Lower lobe of right lung (tissue), 2 donors: ENCODE measurements at places on chromosomes 5 and 9.
A peak's percentile ranks its signal among the peaks of the same experiment; 100 is the strongest.

- DNase-seq, result no peak
Measured at GRCh38 chr5:115068239-115069086, 101.2 kb downstream of the TRIM36 start.

GRCh38 chr9:7238247-7238637 lies 480.5 kb downstream of the KDM4C start:
- no peak for DNase-seq

- no peak for DNase-seq
Measured at GRCh38 chr5:149827086-149827485, 97.0 kb downstream of the PPARGC1B start.

DNA sequence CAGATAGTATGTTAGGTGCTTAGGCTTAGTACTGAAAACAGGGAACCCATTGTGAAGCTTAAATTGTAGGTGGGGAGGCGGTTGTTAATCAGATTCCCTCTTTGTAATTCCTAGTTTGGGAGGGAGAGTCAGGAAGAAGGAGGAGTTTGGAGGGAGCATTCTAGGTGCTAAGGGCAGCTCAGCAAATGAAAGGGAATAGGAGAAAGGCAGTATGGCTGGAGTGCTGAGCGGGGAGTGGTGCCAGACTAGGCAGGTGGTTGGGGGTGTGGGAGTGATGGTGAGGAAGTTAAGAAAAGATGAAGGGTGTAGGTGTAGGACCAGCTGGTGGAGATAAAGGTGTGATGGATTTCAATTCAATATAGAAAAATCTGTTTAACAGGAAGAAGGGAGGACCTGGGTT lies 11.1 kb upstream of the GARNL3 start:
- no peak for DNase-seq

DNA sequence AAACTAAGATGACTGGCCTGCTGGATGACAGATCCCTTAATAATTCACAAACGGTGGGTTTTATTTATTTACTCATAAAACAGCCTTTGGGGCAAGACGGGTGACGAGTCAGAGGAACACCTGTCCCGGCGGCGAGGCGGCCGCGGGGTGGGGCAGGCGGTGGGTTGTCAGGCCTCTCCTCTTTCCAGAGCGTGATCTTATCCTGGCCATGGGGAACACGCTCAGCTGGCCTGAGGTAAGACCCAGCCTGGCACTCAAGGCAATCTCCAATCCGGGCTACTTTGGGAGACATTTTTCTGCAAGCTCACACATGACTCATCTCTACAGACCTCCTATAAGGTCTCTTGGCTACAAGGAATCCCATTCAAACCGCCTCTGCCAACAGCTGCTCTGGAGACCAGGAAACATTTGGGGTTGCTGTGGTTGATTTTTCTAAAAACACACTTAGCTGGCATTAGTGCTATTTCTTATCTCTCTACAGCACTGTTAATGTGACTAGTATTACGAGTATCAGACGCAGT lies 6.3 kb downstream of the RAPGEF1 start:
- no peak for DNase-seq

GRCh38 chr9:125296843-125297372 lies 35.3 kb downstream of the GAPVD1 start:
- no peak for DNase-seq

- DNase-seq, result peak; percentile 71
Measured at GRCh38 chr5:177094224-177095087, 7.7 kb downstream of the FGFR4 start.

- no peak for DNase-seq
Measured at GRCh38 chr5:81400375-81400774, 6.4 kb upstream of the ACOT12 start.

- DNase-seq, result no peak
Measured at GRCh38 chr9:126173401-126173800, 153.2 kb upstream of the MVB12B start.

DNA sequence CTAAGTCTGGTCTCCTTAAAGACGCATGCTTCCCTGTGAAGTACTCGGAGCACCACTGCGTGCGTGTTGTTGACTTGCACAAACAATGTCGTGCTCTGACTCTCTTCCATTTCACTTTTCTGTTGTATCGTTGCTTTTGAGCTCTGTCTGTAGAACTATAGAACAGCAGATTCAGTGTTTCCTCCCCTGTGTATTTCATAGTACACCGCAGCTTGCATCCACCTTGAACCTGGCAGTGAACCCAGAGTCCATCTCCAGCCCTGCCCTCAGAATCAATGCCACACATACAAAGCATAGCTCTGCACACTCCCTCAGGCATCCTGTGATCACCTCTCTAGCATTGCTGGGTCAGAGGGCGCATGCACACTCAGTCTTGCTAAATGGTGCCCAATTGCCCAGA lies 37.2 kb upstream of the ADAMTS2 start:
- no peak for DNase-seq

DNA sequence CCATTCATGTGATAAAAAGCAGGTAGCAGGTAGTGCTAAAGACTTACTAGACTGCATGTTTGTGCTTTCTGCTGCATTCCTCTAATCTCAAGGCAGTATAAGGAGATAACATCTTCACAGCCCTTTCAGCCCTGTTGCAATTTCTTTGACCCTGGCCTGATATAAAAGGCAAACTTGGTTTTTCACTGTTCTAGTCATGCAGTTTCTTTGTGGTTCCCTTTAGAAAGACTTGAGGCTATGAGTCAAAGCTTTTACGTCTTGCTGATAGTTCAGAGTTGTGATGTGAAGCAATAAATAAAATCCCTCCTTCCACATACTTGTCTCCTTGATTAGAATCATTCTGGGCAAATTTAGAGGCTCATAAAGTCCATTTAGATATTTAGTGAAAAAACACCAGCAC lies 88.6 kb upstream of the CDKN2B start:
- DNase-seq, result no peak

GRCh38 chr5:159990506-159990905 lies 18.4 kb upstream of the TTC1 start:
- no peak for DNase-seq

GRCh38 chr5:180345186-180345585 lies 8.0 kb downstream of the GFPT2 start:
- DNase-seq, result no peak

DNA sequence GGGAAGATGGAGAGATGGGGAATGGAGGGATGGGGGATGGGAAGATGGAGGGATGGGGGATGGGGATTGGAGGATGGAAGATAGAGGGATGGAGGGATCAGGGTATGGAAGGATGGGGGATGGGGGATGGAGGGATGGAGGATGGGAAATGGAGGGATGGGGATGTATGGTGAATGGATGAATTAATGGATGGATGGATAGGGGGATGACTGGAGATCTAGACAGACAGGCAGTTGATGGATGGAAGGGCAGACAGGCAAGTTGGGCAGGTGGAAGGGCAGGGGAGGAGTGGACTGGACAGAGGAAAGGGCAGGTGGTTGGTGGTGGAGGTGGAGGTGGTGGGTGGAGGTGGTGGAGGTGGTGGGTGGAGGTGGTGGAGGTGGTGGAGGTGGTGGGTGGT lies 167.2 kb downstream of the C9orf50 start:
- no peak for DNase-seq

- DNase-seq, result no peak
Measured at GRCh38 chr9:88950341-88951154, 40.7 kb upstream of the S1PR3 start.

DNA sequence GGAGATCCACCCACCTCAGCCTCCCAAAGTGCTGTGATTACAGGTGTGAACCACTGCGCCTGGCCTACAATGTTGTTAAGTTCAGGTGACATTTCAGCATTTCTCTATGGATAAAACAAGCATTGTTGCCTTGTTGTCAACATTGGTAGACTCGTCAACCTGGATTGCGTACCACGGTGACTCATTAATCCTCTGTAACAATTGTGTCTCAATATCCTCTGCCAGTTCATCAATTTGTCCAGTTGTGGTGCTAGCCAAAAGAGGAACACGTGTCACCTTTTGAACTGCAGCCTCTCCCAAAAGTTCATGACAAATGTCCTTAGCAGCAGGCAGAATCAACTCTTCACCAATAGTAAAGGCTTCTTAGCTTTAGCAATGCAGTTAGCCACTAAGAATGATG lies 46.3 kb upstream of the LARP1 start:
- DNase-seq, result no peak

DNA sequence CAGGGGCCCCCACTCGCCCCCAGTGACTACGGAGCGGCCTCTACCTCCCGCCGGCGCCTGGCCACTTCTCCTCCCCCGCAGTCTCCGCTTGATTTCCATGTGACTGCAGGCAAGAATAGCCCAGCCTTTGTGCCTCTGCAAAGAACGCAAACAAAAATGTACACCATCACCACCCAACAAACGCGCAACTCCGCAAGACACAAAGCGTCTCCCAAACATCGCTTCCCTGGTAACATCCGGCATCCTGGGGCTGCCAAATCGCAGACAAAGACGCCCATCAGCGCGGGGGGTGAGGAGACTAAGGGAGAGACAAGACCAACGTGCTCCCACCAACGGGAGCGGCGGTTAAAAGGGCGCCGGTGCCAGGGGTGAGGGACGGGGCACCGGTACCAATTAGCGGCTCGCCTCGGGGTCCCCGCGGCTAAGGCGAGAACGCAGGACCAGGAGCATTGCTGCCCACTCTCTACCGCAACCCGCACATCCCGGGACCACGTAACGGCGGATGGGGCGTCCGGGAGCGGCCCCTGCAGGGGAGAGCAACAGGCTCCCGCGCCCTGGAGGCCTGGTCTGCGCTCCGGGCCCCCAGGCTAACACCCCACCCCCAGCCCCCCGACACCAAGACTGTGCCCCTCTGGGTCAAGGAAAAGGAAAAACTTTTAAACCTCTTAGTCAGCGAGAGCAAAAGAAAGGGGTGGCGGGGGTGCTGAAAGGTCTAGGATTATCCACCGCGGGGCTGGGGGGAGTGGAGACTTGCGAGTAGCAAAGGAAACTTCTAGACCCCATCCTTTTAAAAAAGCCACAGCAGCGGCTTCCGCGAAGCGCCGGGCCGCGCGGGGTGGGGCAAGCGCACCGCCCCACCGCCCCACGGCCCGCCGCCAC lies 885 bp downstream of the MPDZ start:
- peak; percentile 50 for DNase-seq

DNA sequence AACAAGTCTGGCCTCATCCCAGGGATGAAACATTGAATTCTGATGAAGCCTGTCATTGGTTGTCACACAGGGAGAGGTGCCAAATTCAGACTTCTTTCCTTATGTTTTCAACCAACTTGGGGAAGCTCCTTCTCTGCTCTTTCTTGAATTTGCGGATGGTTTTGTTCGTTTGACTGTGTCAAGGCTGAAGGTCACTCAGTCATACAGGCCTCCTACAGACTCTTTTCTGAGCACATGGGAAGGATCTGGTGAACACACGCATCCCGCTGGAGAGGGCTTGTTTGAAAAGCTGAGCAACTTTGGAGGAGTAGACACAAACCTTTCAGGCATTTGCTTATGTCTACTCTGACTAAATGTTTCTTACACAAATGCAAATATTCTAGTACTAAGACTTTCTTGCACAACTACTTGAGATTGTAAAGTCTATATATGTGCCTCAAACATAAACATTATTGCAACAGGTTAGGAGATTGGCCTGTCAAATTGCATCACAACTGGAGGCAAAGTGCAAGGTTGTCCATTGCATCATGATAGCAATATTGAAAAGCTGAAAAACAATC lies 151.5 kb upstream of the NR3C1 start:
- DNase-seq, result no peak

- DNase-seq, result no peak
Measured at GRCh38 chr5:159393854-159394274, 63.6 kb upstream of the IL12B start.

DNA sequence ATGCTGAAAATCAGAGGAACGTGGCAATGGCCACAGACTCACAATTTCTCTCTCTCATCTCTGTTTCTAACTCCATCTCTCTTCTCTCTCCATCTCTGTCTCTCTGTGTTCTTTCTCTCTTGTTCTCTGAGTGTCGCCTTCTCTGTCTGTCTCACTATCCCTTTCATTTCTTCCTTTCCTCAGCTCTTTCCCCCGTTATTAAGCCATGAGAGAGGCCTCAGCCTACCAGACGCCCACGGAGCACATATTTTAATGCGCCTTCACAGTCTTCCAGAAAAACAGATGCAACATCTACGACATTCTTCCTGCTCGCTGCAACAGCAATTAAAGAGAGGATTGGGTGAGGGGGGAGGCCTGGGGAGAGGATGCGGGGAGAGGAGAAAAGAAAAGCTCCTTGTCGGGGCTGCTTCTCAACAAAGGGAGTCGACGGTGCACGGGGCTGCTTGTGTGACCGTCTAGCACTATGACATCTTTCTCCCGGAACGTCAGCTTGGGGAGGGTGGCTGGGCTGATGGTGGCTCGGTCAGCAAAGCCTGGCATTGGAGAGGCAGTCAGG lies 37.7 kb upstream of the NEURL1B start:
- DNase-seq, result no peak

DNA sequence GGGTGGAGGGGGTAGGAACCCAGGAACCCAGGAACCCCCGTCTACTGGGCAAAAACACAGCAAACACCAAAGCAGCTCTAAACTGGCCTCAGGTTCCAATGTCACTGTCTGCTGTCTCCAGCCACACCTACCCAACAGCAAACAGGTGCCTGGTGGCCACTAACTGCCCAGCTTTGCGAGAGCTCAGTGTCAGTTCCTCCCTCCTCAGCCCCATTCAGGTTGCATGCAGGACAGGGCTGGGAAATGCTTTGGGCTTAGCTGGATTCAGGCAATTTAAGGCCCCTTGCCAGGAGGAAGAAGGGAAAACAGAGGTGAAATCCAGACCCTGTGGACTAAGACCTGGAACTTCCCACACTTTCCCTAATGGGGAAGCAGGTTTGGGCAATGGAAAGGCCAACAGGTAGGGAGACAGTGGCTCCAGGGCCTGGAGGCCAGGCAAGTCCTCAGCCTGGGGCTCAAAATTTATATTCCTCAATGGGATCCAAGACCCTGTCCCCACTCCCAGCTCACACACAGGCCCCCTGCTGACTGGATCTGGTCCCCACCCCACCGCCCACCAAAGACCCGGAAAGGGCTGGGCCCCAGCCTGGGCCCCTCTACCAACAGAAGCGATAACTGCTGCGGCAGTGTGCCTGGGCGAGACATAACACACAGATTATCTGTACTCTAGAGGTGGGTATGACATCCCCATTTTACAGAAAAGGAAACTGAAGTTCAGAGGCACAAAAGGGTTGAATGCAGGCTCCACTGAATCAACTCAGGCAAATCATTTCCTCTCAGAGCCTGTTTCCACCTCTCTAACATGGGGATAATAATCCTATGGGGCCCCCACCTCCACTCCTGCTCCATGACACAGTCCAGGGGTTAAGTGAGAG lies 3.5 kb downstream of the EEIG1 start:
- DNase-seq, result no peak

DNA sequence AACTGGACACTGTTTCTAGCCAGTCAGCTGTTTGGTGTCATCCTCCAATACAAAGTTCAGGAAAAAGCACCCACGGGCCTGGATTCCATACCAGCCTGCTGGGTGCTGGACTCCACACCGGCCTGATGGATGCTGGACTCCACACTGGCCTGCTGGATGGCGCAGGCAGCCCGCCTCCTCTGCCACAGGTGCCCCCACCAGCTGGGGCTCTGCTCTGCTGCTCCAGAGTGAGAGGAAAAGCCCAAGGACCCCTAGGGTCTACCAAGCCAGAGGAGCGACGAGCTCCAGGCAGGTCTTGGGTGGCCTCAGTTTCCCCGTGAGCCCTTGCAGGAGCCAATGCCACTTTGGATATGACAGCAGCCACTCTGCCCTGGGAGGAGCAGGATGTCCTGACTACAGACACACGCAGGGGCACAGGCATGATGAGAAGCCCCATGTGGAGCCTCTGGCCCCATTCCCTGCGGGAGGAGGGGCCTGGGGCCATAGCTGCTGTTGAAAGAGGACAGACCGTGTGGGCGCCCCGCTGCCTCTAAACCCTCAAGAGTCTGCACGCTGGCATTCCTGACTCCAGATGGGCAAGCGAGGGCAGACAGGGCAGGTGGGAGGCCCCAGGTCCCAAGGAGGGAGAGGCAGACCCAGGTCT lies 141.6 kb downstream of the OLFM1 start:
- peak; percentile 32 for DNase-seq
